Psoas muscle (tissue), 8 donors: ENCODE measurements at places on chromosomes 7 and 10.

GRCh38 chr10:6427357-6427959, 152.6 kb downstream of the PRKCQ start:
- DNase-seq, result no peak

DNA sequence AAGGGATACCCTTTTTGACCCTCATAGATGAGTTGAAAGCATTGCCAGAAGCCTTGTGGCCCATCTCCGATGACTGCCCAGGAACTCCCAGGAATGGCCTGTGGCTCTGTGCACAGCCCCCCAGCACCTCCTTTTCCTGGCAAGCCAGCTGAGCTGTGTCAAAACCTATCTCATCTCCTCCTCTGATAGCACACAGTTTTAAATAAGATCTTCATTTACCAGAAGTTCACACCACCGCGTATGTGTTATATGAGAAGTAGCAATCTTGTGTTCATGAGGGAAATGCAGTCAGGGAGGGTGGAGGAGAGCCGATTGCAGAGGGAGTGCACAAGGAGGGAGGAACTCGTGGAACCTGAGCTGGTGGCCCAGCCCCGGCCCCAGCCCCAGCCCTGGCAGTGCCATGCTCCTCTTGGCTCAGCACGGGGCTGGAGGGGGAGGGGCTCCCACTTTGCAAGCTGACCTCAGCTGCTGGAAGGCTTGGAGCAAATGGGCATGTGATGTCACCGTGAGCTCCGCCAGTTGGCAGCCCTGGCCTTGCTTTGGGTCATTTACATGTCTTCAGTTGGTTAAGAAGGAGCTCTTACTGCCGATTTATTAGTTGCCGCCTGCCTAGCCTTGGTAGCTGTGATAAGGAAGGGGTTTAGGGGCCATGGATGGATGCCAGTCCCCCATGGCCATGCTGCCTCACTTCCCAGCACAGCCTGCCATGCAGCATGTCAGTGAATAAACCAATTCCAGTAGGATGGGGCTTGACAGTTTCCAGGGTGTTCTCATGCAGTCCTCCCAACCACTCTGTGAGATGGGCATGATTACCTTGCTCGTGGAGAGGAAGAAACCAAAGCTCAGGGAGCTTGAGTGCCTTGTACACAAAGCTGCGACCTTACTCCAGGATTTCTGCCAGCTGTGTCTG, 20.0 kb downstream of the UNC5B start:
- DNase-seq, result peak; percentile 96

GRCh38 chr10:28444031-28444430, 88.9 kb upstream of the WAC start:
- DNase-seq, result no peak

DNA sequence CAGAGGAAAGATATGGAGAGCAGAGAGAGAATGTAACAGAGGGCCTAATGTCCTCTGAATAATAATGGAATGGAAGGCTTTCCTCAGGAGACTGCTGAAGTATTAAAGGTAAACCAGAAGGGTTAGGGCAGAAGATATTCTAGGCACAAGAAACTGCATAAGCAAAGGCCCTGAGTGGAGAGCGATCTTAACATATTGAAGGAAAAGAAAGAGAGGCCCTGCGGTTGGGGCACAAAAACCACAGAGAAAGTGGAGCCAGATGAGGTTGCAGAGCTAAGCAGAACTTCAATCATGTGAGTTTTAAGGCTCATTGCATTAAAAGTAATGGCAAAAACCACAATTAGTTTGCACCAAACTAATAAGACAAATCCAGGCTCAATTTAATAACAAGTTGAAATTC, 115.8 kb upstream of the VSTM2A start:
- DNase-seq, result no peak

DNA sequence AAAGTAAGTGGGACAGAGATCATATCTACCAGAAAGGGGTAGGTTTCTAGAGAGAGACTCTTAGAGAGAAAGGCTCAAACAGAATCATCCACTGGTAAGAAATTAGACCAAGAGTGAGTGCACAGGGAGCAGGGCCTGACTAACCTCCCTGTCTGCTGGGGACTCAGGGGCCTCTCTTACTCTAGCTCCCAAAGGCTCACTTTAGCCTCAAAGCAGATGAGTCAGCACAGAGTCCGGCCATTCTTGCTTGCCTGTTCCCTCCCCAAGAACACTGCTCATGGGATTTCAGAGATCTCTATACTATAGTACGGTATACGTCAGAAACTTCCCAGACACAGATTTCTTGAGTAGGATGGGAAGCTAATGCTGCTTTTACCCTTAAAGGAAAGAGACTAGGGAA, 32.7 kb downstream of the RBM28 start:
- DNase-seq, result no peak

- no peak for DNase-seq
Observed at GRCh38 chr10:119445935-119446317, 96.6 kb downstream of the RGS10 start.

GRCh38 chr10:131860311-131860710, 40.5 kb upstream of the PPP2R2D start:
- no peak for DNase-seq

- no peak for DNase-seq
Observed at GRCh38 chr7:133742709-133743538, 384.2 kb upstream of the LRGUK start.

DNA sequence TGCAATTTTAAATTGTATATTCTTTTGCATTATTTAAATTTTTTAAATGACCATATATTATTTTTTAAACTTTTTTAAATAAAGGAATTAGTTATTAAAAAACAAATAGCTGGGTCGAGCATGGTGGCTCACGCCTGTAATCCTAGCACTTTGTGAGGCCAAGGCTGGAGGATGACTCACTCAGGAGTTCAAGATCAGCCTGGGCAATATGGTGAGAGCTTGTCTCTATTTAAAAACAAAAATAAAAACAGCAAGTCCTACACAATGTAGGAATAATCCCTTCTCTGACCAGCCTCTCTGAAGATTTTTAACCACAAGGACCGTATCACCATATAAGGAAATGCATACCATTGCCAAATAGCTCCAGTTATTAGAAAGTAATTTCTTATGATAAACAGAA, 19.6 kb downstream of the NOC3L start:
- no peak for DNase-seq

DNA sequence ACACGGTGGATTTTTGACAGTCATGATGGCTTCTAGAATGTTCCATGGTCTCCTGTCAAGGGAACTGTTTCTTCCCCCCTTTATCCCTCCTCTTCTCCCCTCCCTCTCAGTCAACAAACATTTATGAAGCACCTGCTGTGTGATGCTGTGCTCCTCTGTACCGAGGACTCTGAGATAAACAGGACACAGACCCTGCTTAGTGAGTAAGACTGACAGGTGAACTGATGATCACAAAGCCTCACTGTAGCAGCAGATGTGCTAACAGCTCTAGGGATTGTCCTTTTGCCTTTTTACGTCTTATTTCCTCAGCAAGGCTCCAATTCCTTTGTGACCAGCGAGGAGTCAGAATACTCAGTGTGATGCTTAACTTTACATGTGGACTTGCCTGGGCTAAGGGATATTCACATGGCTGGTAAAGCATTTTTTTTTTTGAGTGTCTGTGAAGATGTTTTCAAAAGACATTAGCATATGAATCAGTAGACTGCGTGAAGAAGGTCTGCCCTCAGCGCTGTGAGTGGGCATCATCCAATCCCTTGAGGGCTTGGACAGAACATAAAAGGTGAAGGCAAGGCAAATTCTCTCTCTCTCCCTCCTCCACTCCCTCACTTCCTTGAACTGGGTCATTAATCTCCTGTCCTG, 170.1 kb downstream of the ADRA2A start:
- no peak for DNase-seq

- no peak for DNase-seq
Observed at GRCh38 chr10:129514568-129515451, 47.8 kb downstream of the MGMT start.

DNA sequence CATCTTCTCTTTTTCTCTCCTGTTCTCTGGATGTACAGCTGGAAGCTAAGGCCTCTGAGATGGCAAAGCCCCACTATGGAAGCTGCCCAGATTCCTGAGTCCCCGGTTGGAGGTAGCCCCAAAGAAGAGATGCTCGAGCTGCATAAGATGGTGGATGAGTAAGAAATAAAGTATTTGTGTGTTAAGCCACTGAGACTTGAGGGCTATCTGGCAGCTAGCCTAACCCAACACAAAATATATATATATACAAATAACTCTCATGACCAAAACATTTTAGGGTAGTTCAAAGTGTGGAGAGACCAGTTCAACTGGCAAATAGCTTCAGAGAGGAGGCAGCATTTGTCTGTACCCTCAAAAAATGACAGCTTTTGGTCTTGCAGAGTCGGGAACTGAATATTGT, 72.4 kb upstream of the PDE1C start:
- no peak for DNase-seq

GRCh38 chr10:127228195-127228787, 31.9 kb upstream of the INSYN2A start:
- peak; percentile 19 for DNase-seq

DNA sequence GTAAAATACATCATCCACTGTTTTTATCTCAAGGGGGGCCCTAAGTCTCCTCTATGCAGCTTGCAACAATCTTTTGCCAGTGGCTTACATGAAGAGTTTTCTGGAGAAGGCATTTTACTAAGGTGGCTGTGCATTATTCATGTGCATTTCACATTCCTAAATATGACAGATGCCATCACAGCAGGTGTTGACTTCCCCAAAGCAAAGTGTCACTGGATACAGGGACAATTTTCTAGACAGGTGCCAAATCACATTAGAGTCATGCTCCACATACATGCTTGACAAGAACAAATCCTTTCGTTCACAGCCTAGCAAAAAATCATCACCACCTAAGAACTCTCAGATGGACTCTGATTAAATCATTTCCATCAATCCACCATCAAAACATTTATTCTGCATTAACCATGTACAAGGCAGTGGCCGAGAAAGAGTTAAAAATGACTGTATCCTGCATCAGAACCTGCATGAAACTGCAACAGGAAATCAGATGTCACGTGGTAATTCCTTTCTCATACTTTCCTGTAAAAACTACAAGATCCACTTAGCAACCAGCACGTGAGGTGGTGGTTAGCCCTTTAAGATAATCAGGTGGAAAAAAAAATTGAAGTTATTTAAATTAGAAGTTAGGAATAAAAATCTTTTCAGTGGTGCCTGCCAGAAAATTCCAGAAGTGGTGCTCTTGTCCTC, 88.2 kb upstream of the AFAP1L2 start:
- no peak for DNase-seq

DNA sequence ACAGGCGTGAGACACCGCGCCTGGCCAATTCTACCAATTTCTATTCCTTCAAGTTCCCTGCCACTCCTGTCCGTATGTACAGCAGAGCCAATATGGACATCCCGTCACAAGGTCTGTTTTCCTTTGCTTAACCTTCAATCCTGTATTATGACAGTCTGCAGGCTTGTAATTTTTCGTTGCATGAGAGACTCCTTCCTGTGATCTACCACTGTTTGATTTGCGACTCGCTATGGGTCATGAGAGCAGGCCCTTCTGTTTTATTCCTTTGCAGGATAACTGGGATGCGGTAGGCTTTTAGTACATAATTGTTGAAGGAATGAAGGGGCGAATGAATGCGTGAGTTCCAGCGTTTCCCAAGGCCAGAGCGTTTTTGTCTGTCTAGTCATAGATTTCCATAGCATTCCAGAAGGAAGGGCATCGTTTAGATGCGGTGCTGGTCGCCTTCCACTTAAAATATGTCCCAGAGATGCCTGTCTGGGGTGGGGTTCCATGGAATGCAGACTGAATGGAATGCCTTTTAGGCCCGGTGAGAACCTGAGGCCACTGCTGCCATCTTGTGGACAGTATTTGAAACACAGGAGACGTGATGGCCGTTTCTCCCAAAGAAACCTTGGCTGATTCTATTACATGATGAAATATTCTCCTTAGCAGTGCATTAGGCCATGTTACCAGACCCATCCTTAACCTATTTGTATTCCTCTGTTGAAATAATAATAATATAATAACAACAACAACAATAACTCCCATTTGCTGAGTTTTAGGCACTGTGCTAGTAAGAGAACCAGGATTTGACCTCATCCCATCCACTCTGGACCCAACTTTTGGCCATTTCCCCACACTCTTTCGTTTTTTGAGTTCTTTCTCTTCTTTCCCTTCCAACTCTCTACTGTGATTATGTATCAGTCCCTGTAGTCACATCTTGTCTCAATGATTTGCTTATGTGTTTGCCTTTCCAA, 193.2 kb downstream of the MYOF start:
- DNase-seq, result peak; percentile 64

GRCh38 chr7:130279286-130279685, 12.6 kb downstream of the CPA2 start:
- DNase-seq, result no peak

DNA sequence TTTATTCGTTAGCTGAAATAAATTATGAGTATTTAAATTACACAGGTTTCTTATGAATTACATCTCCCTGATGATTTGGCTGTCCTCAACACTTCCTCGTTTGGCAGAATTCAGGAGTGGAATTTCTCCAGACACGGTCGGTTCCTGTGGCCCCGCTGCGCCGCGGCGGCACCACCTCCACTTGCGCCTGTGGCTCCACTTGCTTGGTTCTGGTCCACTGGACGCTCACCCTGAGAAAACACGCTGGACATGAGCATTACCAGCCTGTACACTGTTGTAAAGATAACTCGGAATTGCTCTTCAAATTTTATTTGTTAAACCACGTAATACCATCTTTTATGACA, 85.3 kb downstream of the ZNF33B start:
- no peak for DNase-seq

DNA sequence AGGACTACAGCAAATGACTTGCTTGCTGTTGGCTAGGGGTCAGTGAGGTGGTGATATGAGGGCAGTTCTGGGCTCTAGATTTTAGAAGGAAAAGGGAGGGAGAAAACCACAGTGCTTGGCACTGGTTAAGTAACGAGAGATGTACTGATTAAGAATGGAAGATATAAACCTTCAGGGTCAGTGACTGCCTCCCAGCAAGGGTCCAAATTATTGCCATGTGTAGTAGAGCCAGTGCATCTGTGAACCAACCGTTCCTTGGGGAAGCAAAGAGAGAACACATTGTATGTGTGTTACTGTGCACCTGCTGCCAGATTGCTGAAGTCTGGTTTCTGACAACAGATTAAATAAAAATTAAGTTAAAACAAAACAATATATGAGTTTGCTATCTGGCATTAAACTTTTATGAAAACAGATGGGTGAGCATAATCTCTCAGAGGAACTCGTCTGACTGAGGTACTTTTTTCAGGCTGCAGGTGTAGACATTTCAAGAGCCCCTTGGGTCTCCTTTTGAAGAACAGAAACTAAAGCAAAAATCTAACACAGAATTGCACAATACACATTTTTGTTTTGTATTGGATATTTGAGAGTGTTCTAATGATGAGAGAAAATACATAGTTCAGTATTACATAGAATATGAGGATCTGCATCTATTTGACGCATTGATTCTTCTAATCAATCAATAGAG, 1120.6 kb downstream of the SORCS3 start:
- DNase-seq, result no peak

DNA sequence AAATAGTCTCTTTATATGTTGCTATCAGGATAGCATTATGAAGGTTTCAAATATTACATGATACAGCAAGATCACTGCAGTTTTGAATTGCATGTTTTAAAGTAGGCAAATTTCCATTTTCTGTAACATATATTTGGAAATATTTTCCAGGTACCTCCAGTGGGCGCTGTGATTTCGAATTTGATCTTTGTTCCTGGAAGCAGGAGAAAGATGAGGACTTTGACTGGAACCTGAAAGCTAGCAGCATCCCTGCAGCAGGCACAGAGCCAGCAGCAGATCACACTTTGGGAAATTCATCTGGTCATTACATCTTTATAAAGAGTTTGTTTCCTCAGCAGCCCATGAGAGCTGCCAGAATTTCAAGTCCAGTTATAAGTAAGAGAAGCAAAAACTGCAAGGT, 299.0 kb downstream of the MALRD1 start:
- no peak for DNase-seq
